ENCODE measurements at places on chromosomes 5 and 9.

DNA sequence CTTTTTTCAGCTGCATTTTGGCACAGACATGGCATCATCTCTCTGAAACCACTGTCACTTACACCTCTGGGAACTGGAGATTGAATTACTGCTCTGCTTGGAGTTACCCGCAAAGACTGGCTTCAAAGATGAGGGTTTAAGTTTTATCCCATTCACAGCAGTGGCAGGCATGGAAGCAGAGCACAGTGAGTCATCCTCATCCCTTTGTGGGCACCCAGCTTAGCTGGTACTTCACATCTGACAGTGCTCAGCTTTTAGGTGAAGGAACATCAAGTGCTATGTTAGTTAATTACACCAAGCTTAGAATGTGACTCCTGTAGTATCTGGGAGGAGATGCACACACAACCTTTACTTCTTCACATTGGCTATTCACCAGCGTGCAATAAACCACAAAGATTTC lies 24.8 kb upstream of the ALDH1A1 start:
- no peak for DNase-seq

GRCh38 chr9:7121055-7121454 lies 363.3 kb downstream of the KDM4C start:
- no peak for DNase-seq

DNA sequence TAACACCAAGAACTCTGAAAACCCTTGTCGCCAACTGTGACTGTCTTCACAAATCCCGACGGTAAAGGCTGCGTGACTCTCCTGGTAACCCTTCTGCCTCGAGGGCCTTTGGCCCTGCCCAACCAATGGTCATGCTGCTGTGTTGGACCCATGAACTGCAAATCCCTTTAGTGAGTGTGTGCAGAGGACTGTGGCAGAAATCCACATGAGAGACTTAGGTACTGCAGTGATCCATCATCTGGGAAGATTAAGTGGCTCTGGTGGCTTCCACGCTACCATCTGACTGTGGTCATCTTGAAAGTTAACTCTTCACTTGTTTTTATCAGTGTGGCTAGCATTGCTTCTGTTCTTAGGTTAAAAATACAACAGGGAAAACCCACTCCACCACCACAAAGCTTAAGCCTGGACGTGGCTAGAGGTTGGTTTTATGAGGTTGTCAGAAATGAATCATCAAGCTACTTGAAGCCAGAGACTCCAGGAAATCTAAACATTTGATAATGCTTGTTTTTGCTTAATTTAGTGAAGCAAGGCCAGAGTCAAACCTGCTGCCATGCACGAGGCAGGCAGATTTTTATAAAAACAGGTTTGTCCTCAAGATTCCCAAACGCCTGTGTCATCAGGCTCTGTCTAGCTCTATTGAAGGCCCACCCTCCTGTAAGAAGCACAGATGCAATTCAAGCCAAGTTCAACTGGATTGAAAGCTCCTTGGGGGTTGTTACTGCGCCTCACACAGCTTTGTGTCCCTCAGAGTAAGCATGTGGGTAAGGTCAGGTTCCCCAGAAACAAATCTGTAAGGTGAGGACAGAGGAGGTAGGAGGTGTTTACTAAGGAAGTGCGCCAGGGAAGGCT lies 52.7 kb upstream of the ERCC6L2 start:
- no peak for DNase-seq

DNA sequence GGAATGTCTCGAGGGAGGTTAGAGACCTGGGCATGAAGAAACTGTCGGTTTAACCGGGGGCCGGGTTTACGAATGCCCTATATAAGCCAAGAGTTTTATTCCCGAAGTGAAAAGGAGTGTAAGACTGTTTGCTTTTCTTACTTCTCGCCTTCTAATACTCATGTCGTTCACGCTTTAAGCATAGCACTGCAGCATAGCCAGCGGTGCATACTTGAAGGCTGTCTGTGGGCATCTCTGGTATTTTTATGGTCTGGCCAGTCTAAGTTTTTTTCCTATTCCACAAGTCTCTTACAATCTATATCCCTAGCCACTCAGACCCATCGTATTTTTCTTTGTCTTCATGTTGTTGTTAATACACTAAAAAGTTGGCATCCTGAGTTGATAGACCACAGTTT lies 1.2 kb downstream of the UHRF2 start:
- no peak for DNase-seq

DNA sequence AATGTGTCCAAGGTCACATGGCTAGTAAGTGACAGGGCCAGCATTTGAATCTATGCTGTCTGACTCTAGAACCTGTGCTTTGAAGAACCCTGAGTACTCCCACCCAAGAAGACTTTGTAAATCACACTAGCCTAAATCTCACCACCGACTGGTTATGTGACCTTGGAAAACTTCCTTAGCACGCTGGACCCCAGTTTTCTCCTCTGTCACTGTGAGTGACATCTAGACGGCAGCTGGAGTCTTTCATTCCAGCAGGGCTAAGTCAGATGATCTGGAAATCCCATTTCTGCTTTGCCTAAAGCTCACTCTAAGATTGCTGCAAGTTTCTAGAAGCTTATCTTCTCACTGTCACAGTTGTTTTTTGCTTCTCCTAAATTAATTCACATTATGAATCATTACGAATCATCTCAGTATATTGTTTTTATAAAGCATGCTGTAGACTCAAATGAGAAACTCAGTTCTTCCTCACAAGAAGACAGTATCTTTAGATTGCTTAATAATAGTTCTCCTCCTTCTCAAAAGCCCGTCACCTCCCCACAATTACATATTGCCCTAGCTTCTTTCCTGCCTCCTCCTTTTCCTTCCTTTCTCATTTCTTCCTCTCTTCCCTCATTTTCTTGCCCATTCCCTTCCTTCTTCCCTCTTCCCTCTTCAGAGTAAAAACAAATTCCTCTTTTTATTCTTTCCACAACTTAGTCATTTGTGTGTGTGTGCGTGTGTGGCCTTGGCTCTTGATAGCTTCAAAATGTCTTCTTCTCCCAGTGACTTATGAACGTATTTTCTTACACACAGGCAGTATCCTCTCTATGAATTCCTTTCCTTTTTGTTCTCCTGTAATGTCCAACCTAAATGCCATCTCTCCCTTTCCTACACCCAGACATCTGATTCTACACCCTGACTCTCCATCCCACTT lies 16.8 kb downstream of the ALDOB start:
- DNase-seq: no peak

GRCh38 chr5:105739732-105740131 lies 1931.0 kb downstream of the EFNA5 start:
- DNase-seq: no peak

DNA sequence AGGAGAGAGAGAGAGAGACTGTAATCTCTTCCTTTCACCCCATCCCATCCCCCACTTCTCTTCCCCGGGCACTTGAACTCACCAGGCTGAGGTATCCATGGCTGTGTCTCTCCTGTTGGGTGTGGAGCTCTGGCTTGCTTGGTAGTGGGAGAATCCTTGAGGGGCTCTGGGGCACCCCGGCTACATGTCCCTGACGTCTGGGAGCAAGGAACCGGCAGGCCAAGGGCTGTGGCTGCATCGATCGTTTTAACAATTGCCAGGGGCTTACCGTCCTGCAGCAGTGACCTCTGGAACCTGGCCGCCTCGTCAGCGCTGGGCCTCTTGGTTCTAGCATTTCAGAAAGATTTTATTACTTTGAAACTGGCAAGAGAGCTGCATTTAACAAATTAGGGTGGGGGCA lies 30.0 kb downstream of the FGF18 start:
- no peak for DNase-seq

GRCh38 chr5:137563646-137564397 lies 64.7 kb upstream of the SPOCK1 start:
- DNase-seq: peak; percentile 46

DNA sequence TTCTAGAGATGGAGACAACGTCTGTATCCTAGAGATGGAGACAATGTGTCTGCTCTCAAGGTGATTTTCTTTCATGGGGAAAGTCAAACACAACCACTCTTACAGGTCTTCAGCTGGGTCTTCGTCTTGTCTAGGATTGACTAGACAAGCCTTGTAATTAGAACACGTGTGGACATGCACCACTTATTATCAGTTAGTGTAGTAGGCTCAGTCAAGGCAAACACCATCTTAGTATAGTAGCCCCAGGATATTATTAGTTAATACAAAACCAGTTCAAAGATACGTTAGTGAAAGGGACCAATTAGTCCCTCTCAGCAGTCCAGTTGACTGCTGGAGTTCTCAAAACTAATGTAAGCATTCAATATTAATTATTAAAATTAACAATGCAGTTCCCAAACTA lies 15.1 kb upstream of the CCL28 start:
- DNase-seq: no peak

DNA sequence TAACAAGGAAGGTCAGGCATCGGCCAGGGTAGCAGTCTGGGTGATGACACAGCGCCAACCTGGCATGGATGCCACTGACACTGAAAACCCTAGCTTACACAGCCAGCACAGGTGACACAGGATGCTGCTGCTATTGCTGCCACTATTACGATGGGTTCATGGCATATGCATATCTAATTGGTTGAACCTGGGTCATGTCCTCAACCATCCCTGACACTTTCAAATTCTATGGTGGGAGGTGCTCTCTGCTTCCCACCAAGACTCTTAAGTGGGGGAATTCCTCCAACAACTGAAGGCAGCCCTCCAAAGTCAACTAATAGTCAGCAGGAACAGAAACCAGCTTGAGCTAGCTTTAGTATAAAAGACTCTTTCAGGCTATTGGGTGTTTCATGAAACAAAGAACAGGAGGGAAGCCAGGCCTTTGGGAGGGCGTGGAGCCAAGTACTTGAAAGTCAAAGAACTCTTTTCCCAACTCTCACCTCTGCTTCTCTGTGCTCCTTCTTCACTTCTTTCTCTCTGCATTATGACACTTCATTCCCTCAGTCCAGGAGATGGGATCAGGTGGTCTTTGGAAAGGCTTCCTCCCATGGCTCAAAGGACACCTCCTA lies 21.3 kb downstream of the PTTG1 start:
- no peak for DNase-seq

- DNase-seq: peak; percentile 37
These were observed at the start of gene SV2C for GRCh38 chr5:76082772-76083554. SV2C (plus strand) TSS chr5:76083383; CDS start chr5:76131751, 48,368 bp downstream.

- no peak for DNase-seq
These were observed 4.9 kb upstream of the IFNB1 start for GRCh38 chr9:21082671-21083070.

DNA sequence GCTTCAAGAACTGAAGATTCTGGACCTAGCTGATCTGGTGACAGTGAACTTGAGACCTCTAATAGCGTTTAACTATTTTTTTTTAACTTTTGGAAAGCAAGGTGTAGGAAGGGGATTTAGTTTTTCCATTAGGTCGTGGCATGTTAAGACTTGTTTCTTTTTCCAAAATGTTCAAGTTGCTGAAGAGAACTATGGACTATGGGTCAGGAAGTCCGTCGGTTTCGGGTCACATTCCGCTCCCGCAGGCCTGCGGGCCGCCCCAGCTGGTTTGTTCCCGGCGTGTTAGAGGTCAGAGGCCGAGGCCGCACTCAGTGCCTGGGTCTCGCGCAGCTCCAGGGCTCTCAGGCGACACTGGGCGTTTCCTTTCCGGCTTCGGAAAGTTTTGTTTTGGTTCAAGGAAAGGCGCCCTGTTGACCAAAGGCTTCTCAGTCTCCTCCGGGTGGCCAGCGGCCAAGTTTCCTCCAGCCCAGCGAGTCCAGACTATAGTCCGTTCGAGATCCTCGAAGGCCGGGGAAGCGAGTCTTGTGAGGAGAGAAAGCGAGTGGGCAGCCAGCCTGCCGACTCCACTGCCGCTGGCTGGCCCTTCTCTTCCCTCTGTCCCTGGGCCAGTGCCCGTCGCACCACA lies 586 bp upstream of the FCHO2 start:
- no peak for DNase-seq

DNA sequence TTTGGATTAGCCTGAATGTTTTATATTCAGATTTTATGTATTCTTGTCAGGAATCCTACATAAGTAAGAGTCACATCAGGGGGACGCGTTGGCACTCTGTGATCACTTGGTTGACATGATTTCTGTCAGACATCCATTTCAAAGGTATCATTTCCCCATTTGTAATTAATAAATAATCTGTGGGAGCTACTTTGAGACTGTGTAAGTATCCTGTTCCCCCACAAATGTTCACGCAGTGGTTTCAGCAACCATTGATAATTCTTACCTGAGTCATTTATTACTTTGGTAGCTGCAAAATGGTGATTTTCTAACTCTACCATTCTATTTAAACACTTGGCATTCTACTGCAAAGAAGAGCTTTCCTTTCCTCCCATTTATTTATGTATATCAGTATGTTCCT lies 56.9 kb upstream of the TBC1D2 start:
- DNase-seq: no peak
